ENCODE measurements at places on chromosomes 3 and 15.

DNA sequence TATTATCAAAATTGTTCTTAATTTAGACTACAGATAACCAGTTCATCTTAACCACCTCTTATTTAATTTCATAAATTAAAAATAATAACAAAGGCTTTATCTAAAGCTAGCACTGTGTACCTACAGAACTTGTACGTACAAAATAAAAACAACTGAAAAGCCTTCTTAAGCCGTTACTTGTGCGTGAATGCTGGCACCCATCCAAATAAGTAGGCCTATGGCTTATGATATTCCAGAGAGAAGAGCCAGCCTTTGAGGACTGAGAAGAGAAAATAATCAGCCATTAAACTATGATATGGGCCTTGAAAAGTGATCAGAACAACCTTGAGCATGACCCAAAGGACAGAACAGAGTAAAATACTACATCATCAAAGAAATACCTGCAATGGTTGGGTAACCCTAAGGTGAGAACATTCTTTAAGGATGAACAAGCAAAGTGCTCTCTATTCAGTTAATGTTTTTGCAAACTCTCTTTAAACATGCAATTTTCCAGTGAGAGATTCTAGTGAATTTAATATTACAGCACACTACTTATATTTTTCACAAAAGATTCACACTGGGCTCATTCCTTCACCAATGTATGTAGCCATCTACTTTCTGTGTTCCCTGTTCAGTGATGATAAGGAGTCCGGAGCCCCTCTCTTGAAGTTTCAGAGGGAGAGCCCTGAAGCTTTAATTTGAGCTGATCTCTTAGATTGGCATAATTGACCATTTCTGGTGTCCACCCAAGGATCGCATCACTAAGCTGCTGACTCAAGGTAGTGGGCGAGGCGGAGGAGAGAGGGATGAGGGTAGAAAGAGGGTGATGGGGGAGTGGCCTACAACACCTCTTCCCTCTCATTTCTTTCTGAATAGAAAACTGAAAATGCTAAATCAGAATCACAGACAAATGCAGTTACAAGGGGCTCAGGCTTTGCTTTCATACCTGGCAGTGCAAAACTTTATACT, 7.7 kb upstream of the ACTC1 start:
- DNase-seq: no peak

- DNase-seq: no peak
These were observed 146.6 kb upstream of the P2RY1 start for GRCh38 chr3:152688313-152688712.

DNA sequence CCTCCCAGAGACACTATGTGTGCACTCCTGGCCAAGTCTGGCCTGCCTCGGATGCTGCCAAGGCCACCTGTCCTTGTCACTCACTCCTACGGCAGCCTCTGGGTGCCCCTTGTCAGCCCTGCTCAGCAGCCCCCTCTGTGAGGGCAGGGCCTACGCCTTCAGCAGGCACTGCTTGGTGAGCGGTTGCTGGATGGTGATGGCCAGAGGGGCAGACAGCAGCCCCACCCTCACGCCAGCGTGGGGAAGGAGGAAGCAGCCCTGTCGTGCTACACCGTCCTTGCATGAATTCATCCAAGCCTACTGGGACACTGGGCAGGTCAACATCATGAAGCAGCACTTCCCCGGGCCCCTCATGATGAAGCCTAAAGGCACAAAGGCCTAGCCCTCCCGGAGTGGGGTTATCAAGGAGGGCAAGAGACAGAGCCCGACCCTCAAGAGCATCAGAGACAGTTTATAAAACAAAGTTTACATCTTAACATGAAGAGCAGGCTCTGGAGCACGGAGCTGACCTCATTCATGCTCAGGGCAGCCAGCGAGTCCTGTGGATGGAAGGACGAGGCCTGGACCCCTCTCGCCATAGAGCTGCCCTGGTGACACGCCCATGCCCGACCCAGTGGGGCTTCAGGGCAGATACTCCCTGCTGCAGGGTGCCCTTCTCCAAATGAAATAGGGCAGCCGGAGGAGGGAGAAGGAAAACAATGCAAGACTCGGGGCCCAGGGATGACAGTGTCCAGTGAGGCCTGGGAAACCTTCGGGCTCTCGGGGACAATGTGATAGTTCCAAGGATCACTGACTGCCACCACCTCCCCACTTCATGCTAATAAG, 25.3 kb downstream of the CHDH start:
- no peak for DNase-seq

DNA sequence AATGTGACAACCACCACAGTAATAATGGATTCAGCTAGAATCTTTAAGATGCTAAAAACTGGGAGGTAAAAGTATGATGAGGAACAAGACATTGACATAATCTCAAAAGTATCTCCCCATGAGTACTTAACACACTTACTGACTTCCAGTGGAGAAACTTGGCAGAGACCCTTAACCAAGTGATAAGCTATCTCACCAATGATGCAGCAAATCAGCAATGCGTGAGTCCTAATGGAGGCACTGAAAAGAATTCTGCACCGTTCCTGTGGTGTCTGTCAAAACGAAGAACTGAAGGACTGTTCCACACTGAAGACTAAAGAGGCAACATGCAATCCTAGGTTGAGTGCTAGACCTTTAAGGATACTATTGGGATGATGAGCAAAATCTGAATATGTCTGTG, 67.9 kb upstream of the OCA2 start:
- no peak for DNase-seq

DNA sequence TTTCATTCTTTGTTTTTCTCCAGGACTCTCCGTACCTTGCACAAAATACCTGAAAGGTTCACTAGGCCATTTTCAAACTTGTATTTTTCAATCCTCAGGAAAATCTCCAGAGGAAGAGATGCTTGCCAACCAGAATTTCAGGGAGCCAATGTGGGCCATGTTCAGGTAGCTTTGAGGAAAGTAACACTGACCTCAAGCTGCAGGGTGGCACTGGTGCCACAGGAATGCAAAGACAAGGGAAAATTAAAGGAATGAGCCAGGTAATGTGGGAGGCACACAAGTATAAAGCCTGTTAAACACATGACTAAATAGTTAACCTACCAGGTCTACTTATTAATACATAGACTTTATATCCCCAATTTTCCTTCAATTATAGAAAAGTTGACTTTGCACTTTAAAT, 51.9 kb upstream of the GAP43 start:
- DNase-seq: no peak

GRCh38 chr3:43786102-43786501, 95.4 kb downstream of the ABHD5 start:
- no peak for DNase-seq

GRCh38 chr15:81863162-81863561, 182.7 kb downstream of the MEX3B start:
- no peak for DNase-seq

DNA sequence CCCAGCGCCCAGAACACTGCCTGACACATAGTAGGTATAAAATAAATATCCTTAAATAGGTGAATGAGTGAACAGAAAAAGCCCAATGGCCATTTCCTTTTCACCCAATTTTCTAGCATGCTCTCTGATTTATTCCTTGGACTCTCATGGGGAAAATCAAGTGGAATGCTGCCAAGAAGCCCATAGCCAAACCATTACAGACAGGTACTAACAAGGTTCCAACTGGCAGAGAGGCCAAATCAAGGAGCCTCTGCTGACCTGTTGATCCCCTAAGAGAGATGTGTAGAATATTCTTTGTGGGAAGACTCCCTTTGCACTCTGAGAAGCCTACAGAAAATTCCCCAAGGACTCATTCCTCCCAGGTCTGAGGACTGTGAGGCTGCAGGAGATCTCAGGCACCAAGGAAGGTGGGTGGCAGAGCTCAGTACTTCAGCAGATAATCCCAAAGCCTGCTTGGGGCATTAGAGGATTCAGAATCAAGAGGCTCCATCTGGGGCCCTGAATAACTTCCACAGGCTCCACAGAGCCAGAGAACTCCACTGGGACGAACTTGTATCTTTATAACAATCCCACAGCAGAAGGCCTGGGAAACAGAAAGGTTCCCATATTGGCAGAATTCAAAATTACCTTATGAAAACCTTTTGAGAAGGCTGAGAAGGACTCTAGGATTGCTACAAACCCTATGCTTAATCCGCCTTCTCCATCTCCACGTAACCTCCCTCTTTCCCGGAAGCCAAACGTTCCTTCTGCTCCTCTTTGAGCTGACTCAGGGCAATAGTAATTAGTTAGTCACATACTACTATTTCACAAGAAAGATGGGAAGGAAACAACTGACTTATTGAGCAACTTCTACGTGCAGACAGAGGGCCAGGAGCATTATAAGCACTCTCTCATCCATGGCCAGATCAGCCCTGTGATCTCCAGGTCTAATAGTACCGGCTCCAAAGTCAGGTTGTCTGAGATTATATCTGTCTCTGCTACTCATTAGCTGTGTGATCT, 34.5 kb downstream of the PRICKLE2 start:
- no peak for DNase-seq
